ENCODE measurements at places on chromosomes 4 and X.
A peak's percentile ranks its signal among the peaks of the same experiment; 100 is the strongest.

- DNase-seq = no peak
Observed at GRCh38 chr4:95304898-95305297, 243.9 kb downstream of the UNC5C start.

DNA sequence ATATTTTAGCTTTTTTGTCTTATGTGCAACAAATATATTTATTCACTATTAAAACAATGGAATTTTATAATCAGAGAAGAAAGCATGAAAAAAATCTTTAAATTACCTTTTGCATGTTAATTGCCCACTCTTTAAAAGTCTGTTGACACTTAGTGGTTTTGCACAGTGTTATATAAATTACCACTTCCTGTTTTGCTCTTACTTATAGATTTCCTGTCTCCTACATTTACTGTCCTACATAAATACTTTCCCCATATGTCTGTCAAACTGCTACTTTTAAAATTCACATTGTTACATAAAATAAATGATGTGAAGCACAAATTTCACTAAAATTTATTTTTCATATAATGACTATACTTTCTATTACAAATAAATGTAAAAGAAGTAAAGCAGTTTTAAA is 161.1 kb upstream of the NDST4 start:
- DNase-seq = no peak

GRCh38 chr4:90546114-90546513 is 418.9 kb downstream of the CCSER1 start:
- no peak for DNase-seq

DNA sequence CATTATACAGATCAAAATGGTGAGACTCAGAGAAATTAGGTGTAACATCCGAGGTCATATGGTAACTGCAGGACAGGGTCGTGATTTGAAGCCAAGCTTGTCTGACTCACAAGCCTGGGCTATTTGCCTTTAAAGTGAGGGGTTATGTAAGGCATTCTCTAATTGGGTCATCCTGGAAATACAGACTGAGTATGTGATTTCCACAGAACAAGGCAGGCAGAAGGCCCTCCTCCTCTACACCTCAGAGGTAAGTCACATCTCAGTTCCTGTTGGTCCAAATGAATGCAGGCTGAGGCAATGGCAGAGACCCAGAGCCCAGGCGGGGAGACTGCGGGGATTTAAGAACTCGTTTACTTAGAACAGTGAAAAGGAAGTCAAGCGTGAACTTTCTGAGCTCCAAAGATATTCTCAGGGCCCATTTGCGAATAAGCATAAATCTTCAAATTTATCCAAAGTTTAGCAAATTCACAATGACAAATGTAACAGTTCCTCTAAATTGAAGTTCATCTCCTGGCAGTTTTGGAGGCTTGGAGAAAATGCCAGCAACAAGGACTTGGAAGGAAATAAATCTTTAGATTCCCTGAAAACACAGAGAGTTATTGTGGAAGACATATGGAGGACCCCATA is 153.3 kb downstream of the LDB2 start:
- peak; percentile 72 for DNase-seq

DNA sequence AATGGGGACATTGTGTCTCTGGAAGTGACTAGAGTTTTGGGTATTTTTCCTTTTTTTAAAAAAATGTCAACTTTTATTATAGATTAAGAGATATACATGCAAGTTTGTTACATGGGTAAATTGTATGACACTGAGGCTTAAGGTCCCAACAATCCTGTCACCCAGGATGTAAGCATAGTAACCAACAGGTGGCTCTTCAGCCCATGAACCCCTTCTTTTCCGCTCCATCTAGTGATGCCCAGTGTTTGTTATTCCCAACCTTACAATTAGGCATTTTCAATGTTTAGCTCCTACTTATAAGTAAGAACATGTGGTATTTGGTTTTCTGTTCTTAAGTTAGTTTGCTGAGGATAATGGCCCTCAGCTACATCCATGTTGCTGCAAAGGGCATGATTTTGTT is 102.7 kb downstream of the GRID2 start:
- DNase-seq = no peak

DNA sequence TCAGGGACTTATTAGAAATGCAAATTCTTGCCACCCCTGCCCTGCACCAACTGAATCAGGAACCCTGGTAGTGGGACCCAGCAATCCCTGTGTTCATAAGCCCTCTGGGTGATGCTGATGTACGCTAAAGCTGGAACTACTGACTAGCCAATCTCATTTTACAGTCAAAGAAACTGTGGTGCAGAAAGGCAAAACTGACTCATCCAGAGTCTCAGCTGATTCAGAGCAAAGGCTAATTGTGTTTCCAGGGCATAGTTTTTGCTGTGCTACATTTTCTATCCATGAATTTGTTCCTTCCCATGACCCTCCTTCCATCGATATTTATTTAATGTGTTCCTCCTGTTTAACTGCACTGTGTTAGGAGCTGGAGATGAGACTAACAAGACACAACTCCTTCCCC is 207.5 kb downstream of the REPS2 start:
- DNase-seq = no peak

GRCh38 chrX:41275661-41276609 is 58.0 kb upstream of the DDX3X start:
- peak; percentile 44 for DNase-seq

DNA sequence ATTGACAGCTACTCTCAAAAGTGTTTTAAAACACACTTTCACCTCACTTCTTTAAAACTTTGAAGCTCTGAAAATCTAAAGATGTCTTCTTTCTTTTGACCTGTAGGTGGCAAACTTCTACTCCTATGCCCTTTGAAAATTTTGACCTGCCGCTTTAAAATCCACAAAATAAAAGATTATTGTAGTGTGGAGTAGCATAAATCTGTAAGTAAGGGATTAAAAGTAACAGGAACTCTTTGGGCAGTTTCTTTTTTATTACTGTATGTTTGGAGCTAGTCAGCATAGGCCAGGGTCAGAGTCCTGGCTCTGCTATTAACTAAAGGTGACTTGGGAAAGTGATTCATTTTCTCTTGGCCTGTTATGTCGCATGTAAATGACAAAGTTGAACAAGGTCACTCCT is 25.5 kb downstream of the BBS12 start:
- DNase-seq = no peak

DNA sequence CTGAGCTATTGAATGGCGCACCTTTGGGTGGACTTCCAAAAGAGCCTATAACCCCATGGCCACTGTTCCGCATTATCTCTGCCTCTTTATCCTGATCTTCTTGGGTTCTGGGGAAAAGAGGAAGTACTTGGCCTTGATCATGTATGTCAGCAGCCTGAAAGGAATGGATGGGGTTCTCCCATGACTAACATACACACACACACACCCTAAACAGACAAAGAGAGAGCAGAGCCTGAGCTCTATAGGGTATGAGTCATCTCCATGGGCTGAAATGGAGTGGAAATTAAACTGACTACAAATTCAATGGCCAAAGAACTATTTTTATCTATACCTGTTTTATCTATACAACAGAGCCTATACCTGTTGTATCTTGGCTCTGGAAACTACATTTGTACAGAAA is 141.5 kb upstream of the MTMR8 start:
- DNase-seq = no peak

- DNase-seq = no peak
Observed at GRCh38 chr4:44988011-44988410, 261.7 kb upstream of the GNPDA2 start.

- DNase-seq = no peak
Observed at GRCh38 chr4:36351082-36351666, 69.8 kb downstream of the DTHD1 start.

GRCh38 chr4:41332510-41333054 is 75.9 kb downstream of the UCHL1 start:
- DNase-seq = no peak

DNA sequence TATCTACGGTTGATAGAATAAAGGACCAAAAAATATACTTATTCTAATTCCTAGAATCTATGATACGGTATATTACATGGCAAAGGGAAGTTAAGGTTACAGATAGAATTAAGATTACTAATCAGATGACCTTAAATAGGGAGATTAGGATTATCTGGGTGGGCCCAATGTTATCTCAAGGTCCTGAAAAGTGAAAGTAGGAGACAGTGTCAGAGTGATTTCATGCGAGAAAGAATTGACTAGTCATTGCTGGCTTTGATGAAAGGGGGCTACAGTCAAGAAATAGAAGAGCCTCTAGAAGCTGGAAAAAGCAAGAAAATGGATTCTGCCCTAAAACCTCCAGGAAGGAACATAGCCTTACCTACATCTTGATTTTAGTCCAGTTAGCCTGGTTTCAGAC is 176.9 kb upstream of the PPP1R2C start:
- no peak for DNase-seq

DNA sequence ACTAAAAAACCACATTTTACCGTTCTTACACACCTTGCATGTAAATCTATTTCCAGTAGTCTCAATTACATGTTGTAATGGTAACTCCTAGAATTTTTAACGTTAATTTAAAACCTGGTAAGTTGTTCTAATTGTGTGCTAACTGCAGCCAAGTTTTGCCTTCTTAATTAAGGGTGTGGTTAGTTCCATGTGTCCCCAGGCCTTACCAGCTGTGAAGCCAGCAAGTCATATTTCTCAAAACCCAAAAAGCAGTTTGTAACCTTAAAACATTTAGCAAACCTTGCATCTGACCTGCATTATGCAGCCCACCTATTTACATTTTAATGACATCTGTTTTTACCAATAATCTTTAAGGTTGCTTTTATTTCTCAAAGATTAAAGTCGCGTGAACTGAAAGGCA is 18.4 kb upstream of the FAM47E start:
- DNase-seq = no peak

DNA sequence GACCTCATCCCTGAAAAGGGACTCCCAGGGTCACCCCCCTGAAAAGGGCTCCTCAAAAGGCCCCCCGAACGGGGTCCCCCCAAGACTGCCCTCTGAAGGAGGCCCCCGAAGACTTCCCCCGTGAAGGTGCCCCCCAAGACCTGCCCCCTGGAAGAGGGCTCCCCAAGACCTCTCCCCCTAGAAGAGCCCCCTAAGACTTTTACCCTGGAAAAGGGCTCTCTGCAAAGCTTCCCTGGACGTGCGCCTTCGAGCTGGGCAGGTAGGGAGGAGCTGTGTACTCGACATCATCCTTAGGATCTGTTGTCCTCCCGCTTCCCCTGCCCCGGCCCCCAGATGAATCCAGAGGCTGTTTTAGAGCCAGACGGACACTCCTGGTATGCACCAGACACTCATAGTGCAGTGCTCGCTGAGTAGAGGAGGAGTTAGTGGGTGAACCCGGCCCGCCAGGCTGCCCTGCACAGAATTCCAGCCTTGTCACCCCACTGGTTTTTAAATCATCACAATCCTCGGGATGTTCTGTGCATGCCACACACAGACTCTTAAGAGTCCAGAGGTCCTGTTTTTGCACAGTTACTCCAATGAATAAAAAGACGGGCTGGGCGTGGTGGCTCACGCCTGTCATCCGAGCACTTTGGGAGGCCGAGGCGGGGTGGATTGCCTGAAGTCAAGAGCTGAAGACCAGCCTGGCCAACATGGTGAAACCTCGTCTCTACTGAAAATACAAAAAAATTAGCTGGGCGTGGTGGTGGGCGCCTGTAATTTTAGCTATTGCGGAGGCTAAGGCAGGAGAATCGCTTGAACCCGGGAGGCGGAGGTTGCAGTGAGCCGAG is 5.7 kb upstream of the SLC25A6 start:
- DNase-seq = no peak

- DNase-seq = no peak
Observed at GRCh38 chr4:45910511-45910910, 213.3 kb downstream of the GABRG1 start.

- no peak for DNase-seq
Observed at GRCh38 chrX:68843992-68844391, 15.2 kb downstream of the EFNB1 start.

DNA sequence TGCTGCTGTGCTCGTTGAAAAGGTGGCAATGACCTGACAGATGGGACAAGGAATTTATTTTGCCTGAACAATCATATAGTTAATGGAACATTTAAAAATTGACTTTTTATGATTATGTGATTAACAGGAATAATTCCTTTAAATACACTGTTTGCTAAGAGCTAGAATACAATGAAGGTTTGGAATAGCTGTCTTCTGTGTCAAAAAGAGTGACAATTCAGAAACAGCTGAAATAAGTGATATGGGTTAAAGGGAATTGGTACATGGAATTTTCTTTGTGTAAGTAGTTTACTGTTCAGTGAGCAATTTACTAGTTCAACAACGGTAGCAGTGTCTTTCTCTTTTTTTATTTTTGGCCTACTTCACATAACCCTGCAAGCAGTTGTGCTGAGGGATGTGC is 1083.5 kb upstream of the GRID2 start:
- no peak for DNase-seq

GRCh38 chrX:68599256-68600152 is 48.0 kb upstream of the STARD8 start:
- DNase-seq = no peak

- DNase-seq = no peak
Observed at GRCh38 chr4:141435446-141436225, 200.7 kb upstream of the IL15 start.

GRCh38 chr4:41476310-41476885 is 61.6 kb upstream of the LIMCH1 start:
- DNase-seq = no peak

DNA sequence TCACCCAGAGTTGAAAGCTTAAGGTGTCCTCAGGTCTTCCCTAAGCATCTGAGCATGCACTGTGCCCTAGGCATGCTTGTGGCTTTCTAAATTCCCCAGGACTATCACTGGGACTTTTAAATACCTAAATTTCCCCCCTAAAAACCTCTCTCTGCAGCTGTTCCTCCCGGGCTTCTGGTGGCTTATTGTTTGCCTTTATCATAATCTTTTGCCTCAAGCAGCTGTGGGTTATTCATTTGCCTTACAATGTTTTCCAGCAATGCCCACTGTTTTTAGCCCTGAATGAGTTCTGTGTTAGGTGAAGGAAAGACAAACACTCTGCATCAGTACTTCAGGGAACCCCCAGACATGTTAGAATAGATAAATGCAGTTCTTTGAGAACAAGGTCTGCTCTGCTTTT is 455.0 kb downstream of the ZIC3 start:
- DNase-seq = no peak

GRCh38 chrX:139844163-139844562 is 88.7 kb downstream of the ATP11C start:
- DNase-seq = no peak

DNA sequence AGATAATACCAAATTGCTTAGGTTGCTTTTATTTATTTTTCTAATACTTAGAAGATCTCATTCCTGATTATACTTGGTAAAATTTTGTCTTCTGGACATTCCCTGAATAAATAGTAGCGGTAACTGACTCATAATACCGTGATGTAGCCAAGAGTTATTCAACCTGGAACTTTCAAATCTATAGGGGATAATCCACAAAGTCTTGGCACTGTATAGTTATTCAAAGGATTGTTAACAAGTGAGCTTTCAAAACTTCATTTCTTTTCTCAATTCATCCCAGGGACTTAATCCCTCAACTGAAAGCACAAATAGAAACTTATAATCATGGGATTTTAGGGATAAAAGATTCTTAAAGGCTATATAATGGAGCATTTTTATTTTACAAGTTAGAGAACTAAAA is 1383.3 kb downstream of the FAM133A start:
- DNase-seq = no peak

DNA sequence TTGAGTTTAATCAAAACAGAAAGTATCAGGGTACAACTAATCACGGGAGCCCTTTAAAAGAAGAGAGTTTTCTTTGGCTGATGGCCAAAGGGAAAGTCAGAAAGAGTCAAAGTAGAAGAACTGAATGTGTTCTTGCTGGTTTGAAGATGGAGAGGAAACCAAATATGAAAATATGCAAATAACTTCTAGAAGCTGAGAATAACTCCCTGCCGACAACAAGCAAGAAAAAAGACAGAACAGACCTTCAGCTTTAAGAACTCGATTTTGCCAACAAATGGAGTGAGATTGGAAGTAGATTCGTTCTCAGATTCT is 903.8 kb downstream of the STIM2 start:
- no peak for DNase-seq
